ENCODE measurements at places on chromosomes 5 and 9.

GRCh38 chr5:137837491-137838394, 29.9 kb upstream of the MYOT start:
- DNase-seq = peak; percentile 54

GRCh38 chr5:110736753-110737152, 2.1 kb upstream of the SLC25A46 start:
- DNase-seq = no peak

GRCh38 chr5:177557796-177558195, 3.4 kb upstream of the FAM193B start:
- no peak for DNase-seq

- DNase-seq = no peak
These were observed 100.5 kb downstream of the TLE4 start for GRCh38 chr9:79672236-79672635.

DNA sequence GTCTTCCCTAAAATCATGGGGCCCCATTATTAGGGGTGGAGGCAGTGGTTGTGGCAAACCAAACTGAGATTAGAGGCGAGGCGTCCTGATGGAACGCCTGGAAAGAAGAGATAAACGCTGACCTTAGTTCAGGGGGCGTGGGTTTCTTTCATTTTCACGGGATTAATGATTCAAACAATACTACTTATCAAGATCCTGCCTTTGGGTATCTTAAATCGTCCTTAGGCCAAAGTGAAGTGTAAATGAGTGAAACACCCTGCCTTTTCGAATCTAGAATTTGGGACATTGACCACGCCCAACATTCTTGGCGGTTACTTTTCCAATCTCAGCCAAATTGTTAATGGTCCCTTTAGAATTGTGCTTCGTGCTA, 1.0 kb upstream of the UBTD2 start:
- peak; percentile 48 for DNase-seq

- DNase-seq = peak; percentile 43
These were observed 27.7 kb downstream of the PPP3R2 start for GRCh38 chr9:101566904-101567724.

- peak; percentile 55 for DNase-seq
These were observed 85.9 kb downstream of the RAI14 start for GRCh38 chr5:34742061-34742460.
